ENCODE measurements at places on chromosomes 11 and 22.
A peak's percentile ranks its signal among the peaks of the same experiment; 100 is the strongest.

DNA sequence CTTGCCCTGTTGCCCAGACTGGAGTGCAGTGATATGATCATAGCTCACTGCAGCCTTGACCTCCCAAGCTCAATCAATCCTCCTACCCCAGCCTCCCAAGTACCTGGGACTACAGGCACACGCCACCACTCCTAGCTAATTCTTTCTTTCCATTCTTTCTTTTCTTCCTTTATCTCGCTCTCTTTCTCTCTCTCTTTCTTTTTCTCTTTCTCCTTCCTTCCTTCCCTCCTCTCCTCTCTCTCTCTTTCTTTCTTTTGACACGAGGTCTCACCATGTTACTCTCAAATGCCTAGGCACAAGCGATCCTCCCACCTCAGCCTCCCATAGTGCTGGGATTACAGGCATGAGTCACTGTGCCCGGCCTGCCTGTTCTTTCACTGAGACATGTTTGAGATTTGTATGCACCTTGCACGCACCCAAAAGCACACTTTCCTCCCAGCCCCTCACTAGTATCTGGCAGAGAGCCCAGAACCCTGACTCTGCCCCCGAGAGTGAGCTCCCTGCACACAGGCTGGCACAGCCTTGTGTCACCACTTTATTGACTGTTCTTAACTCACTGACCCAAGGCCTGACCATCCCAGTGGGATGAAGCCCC is 56.8 kb downstream of the CD6 start:
- no peaks in the 10 kb centered on the region for H3K4me1 ChIP-seq
- peaks cover 30% of the 10 kb centered on the region for H3K27me3 ChIP-seq
- no peak overlapping the region for H3K4me3 ChIP-seq

DNA sequence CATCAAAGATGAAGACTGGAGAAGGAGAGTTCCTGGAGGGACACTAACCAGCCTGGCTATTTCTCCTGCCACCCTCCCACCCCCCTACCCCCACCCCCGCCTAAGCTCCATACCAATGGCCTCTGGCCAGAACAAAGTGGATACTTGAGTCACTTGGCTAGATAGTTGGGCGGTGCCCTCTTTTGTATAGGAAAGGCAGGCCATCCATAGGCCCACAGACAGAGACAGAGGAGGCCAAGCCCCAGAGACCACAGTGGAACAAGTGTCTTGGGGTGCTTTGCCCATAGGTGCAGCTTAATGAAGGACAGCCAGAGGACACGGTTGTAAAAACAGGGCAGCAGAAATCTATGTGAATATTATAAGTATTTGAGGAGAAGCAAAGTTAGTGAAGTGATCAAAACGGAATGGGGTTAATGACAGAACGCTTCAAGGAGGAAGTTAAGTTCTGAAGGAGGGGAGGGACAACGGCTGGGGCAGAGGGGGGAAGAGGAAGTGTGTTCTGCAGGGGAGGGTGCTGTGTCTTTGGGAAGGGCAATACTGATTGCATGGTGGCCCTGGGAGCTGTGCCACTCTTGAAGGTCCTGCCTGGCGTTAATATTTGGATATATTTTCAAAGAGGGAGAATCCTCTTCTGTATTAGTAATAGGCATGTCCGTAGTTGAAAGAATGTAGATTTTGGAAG is 32.7 kb downstream of the FLI1 start:
- H3K36me3 ChIP-seq: no peaks in the 10 kb centered on the region
- no peak overlapping the region for H3K27ac ChIP-seq
- H3K4me1 ChIP-seq: peaks cover 6% of the 10 kb centered on the region

- H3K4me1 ChIP-seq: no peaks in the 10 kb centered on the region
- H3K36me3 ChIP-seq: no peaks in the 10 kb centered on the region
- DNase-seq: peak; percentile 37
Observed at GRCh38 chr11:3609416-3610265, 32.2 kb downstream of the ART5 start.

GRCh38 chr22:26847046-26847445 is 189.7 kb downstream of the MIAT start:
- H3K4me1 ChIP-seq: no peaks in the 10 kb centered on the region
- DNase-seq: no peak
- no peak overlapping the region for H3K4me3 ChIP-seq
- no peak overlapping the region for H3K27ac ChIP-seq

DNA sequence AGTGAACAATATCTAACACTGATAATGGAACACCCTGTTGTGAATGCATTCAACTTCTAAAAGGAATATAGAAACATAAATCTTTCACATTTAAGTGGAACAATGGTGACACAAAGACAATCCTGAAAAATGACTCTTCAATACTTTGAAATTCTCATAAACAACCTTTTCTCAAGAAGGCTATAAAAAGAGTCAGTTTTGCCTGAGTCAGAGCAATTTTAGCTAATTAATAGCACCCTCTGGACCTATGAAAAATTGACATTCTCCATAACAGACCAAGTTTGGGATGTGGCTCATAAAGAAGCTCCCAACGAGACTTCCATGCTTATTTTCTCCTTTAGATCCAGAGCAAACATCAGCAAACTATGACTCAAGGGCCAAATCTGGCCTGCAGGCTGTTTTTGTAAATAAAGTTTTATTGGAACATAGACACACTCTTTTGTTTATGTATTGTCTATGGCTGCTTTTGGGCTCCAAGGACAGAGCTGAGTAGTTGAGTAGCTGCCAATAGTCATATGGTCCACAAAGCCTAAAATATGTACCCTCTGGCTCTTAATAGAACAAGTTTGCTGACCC is 108.0 kb downstream of the MAML2 start:
- 0 out of 2 replicates have a peak overlapping the region, but pooled peaks have one; percentile 29 for H3K27ac ChIP-seq
- H3K36me3 ChIP-seq: peaks cover 1% of the 10 kb centered on the region
- H3K4me1 ChIP-seq: peaks cover 19% of the 10 kb centered on the region
- H3K27me3 ChIP-seq: no peaks in the 10 kb centered on the region
- DNase-seq: no peak
- H3K4me3 ChIP-seq: no peak overlapping the region

GRCh38 chr22:21780259-21780658 is 44.7 kb upstream of the YPEL1 start:
- H3K4me3 ChIP-seq: no peak overlapping the region
- H3K4me1 ChIP-seq: peaks cover 6% of the 10 kb centered on the region
- peaks cover 30% of the 10 kb centered on the region for H3K36me3 ChIP-seq
- no peak overlapping the region for H3K27ac ChIP-seq
- no peaks in the 10 kb centered on the region for H3K27me3 ChIP-seq

DNA sequence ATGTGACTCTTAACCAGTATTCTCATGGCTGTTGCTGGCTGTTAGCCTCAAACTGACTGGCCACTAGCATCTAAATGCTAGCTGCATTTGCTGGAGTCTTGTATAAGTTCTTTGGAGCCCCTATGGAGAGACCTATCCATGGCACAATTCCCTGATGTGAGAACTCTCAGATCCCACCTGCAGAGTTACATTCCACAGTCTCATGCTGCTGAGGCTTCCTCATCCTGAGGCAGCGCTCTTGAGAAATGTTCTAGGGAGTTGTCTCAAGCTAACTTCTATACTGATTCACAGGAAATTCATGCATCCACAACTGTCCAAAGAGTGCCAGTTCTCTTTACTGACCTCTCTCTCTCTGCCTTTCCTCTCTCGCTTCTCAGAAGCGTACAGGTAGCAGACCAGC is 218.0 kb upstream of the PITPNB start:
- H3K27ac ChIP-seq: no peak overlapping the region
- peaks cover 15% of the 10 kb centered on the region for H3K4me1 ChIP-seq
- H3K4me3 ChIP-seq: no peak overlapping the region
- no peaks in the 10 kb centered on the region for H3K36me3 ChIP-seq

DNA sequence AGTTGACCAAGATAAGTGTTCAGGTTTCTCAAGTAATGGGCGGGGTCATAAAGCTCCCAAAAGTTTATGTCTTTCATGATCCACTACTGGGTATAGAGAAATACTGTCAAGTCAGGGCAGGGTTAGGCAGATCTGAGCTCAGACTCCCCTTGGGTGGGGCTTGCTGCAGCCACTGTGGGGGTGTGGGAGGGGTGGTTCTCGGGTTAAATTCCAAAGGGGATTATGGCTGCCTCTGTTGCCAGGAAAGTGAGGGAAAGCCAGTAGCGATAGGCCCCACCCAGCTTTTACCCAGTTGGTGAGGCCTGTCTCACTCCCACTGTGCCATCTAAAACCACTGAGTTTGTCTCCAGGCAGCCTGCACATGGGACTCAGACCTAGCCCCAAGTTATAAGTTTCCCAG is 37.8 kb downstream of the DLG2 start:
- no peaks in the 10 kb centered on the region for H3K36me3 ChIP-seq
- DNase-seq: no peak
- no peaks in the 10 kb centered on the region for H3K27me3 ChIP-seq
- no peak overlapping the region for H3K27ac ChIP-seq

- no peaks in the 10 kb centered on the region for H3K36me3 ChIP-seq
- DNase-seq: no peak
- no peaks in the 10 kb centered on the region for H3K4me1 ChIP-seq
- no peaks in the 10 kb centered on the region for H3K27me3 ChIP-seq
Observed at GRCh38 chr22:37410174-37411055, 16.9 kb downstream of the ELFN2 start.

DNA sequence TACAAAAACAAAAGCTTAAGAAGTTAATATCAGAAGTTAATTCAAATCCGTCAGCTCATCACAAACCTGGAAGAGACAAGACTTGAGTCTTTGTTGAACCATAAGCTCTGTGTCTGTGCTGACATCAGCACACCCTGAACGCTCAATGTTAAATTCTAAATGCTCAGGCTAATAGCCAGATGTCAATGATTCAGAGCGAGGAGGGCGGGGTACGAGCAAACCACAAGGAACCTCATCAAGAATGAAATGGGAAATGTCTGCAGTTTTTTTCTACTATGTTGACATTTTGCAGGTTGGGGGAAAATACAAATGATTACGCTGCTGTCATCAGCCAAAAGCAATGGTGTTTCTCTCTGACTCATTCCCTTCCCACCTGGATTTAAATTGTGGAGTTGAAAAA is 1057.2 kb downstream of the NTM start:
- DNase-seq: no peak
- H3K4me1 ChIP-seq: no peaks in the 10 kb centered on the region
- no peak overlapping the region for H3K27ac ChIP-seq
- 0 out of 2 replicates have a peak, but pooled peaks cover 1% of the 10 kb centered on the region for H3K27me3 ChIP-seq
- no peaks in the 10 kb centered on the region for H3K36me3 ChIP-seq
